ENCODE measurements at places on chromosomes 2 and 18. TPM values are rescaled to one million over a fixed set of nuclear protein-coding genes. Genes with fewer than 3 reads are reported as not detected.

Gene CD8B
- not detected for total RNA-seq

Gene UGT1A3
- total RNA-seq: 67.1 TPM

Gene LBH
- 34.4 TPM for total RNA-seq

Gene PLB1
- 1.7 TPM for total RNA-seq

Gene KIF1A
- total RNA-seq: not detected

DNA sequence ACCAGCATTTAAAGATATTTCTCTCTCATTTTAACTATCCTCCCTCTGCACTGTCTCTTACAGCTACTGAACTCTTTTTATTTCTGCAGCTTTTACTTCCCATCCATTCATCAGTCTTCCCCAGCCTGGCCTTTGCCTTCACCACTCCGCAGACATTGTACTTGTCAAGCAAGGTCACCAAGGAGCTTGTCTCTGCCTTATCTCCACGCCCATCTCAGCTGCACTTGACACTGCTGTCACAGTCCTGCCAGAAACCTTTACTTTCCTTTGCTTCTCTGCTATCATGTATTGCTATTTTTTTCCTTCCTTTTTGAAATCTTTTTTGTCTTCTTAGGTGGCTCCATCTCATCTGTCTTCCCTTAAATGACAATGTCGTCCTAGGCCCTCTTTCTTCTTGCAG is 147.0 kb downstream of the VWC2L start:
- H3K4me3 ChIP-seq: no peak overlapping the region
- H3K36me3 ChIP-seq: no peaks in the 10 kb centered on the region
- no peaks in the 10 kb centered on the region for H3K27me3 ChIP-seq
- no peaks in the 10 kb centered on the region for H3K4me1 ChIP-seq
- no peak overlapping the region for H3K27ac ChIP-seq

GRCh38 chr18:7436166-7436565 is 130.9 kb upstream of the PTPRM start:
- no peaks in the 10 kb centered on the region for H3K4me1 ChIP-seq
- H3K27me3 ChIP-seq: peaks cover 22% of the 10 kb centered on the region
- H3K36me3 ChIP-seq: no peaks in the 10 kb centered on the region
- H3K4me3 ChIP-seq: no peak overlapping the region
- no peak for DNase-seq
- H3K27ac ChIP-seq: no peak overlapping the region

DNA sequence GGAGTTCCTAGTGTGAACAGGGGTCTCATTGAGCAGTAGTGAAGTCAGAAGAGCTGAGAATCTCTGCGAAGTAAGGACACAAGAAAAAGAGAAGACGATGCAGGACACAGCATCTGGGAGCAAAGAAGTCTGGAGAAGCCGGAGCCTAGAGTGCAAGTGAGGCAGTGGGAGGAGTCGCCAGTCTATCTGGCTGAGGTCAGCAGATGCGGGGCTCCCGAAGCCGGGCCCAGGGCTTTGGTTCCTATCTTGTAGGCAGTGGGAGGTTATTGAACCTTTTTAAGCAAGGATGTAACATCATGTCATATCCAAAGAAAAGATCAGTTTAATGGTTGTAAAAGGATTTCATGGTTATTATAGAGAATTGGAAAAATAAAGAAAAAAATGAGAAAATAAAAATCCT is 90.8 kb upstream of the KCTD1 start:
- H3K27ac ChIP-seq: no peak overlapping the region
- DNase-seq: no peak
- H3K36me3 ChIP-seq: no peaks in the 10 kb centered on the region

DNA sequence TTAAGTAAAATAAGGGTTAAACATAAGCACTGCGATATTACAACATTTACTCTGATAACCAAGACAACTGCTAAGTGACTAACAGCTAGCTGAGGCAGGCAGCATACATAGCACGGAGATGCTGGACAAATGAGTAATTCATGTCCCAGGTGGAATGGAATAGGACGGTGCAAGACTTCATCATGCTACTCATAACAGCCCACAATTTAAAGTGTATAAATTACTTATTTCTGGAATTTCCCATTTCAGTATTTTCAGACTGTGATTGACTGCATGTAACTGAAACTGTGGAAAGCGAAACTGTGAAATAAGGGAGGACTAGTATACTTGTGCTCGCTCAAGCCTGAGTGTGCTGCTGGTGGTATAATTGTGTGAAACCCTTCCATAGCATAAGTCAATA is 12.9 kb downstream of the IER3IP1 start:
- 0 out of 2 replicates have a peak, but pooled peaks cover 6% of the 10 kb centered on the region for H3K4me1 ChIP-seq
- H3K27ac ChIP-seq: no peak overlapping the region
- H3K27me3 ChIP-seq: no peaks in the 10 kb centered on the region
- H3K4me3 ChIP-seq: no peak overlapping the region
- DNase-seq: no peak

- no peak overlapping the region for H3K27ac ChIP-seq
- H3K4me1 ChIP-seq: no peaks in the 10 kb centered on the region
- H3K36me3 ChIP-seq: no peaks in the 10 kb centered on the region
- no peaks in the 10 kb centered on the region for H3K27me3 ChIP-seq
- H3K4me3 ChIP-seq: no peak overlapping the region
- DNase-seq: no peak
Measured at GRCh38 chr2:169542433-169542832, 31.2 kb downstream of the FASTKD1 start.

GRCh38 chr2:160110674-160111239 is 48.3 kb upstream of the PLA2R1 start:
- H3K27ac ChIP-seq: no peak overlapping the region
- H3K36me3 ChIP-seq: peaks cover 14% of the 10 kb centered on the region
- no peak for DNase-seq
- H3K27me3 ChIP-seq: no peaks in the 10 kb centered on the region

- no peak for DNase-seq
- no peaks in the 10 kb centered on the region for H3K27me3 ChIP-seq
- H3K4me1 ChIP-seq: no peaks in the 10 kb centered on the region
- no peak overlapping the region for H3K4me3 ChIP-seq
Measured at GRCh38 chr2:68423966-68424650, 43.0 kb downstream of the FBXO48 start.

GRCh38 chr2:30393510-30393909 is 53.5 kb upstream of the LCLAT1 start:
- H3K4me3 ChIP-seq: no peak overlapping the region
- H3K27me3 ChIP-seq: peaks cover 9% of the 10 kb centered on the region
- H3K36me3 ChIP-seq: no peaks in the 10 kb centered on the region
- peaks cover 7% of the 10 kb centered on the region for H3K4me1 ChIP-seq
- no peak for DNase-seq

DNA sequence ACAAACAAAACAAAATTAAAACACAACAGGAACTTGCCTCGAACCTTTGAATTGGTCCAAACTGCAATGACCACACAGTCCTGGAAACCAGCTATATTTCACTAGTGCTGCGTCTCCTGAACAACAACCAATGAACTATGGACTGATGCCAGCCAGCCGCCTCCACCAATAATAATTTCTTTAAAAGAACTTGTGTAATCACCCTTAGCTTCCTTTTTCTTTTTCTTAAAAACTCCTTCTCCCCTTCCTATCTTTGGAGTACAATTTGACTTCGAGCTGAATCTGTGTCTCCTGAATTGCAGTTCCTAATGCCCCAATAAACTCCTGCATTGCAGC is 1.6 kb upstream of the CXXC1 start:
- no peaks in the 10 kb centered on the region for H3K36me3 ChIP-seq
- H3K27ac ChIP-seq: no peak overlapping the region
- 0 out of 2 replicates have a peak, but pooled peaks cover 12% of the 10 kb centered on the region for H3K4me1 ChIP-seq

DNA sequence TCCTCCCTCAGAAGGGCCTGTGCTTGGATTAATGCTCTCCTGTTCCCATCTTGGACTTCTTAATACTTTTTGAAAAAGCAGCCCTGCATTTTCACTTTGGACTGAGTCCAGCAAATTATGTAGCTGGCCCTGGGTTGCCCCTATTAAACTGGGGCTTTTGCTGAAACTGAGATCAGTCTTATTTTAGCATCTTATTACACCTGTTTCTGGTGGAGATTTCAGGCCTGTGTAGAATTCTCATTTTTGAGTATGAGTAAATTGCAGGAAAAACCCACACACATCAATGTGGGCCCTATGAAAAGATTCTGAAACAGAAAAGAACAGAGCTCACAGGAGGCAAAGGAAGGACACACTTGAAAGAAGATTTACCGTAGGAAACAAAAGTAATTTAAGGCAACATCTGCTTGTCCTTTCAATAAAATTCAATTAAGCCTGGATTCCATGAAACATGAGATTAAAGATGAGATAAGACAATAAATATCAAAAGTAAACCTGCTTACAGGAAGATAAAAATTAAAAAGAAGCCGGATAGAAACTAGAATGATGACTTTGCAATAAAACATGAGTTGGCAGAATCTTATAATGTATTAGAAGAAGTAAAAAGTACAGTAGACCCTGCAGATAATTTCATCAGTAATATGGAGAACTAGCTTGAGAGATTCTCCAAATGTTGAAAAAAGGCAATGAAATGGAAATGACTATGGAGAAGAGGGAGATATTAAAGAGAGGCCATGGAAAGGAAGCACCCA is 90.7 kb upstream of the GCFC2 start:
- DNase-seq: no peak
- H3K4me3 ChIP-seq: no peak overlapping the region
- peaks cover 42% of the 10 kb centered on the region for H3K27me3 ChIP-seq
- H3K4me1 ChIP-seq: no peaks in the 10 kb centered on the region
- no peaks in the 10 kb centered on the region for H3K36me3 ChIP-seq

DNA sequence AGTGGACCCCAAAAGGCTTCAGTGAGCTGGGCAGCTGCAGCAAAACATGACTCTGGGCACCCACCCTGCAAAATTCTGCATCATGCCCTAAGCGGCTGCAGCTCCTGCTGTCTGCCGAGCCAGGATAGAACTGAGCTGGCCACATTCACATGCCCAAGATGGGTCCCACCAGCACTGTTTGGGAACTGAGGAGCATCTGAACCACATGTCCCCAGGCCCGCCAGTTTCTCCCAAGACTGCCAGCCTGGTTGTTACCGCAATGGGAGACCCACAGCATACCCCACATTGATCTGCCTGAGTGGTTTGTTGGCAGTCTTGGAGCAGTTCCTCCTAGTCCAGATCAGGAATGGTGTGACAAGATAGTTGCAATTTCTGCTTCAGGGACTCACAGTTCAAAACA is 946.8 kb downstream of the CPS1 start:
- H3K27me3 ChIP-seq: no peaks in the 10 kb centered on the region
- H3K27ac ChIP-seq: no peak overlapping the region
- no peaks in the 10 kb centered on the region for H3K36me3 ChIP-seq

GRCh38 chr2:102367331-102367971 is 11.9 kb downstream of the IL18R1 start:
- no peak overlapping the region for H3K27ac ChIP-seq
- no peak for DNase-seq
- peaks cover 1% of the 10 kb centered on the region for H3K4me1 ChIP-seq
- H3K4me3 ChIP-seq: no peak overlapping the region

DNA sequence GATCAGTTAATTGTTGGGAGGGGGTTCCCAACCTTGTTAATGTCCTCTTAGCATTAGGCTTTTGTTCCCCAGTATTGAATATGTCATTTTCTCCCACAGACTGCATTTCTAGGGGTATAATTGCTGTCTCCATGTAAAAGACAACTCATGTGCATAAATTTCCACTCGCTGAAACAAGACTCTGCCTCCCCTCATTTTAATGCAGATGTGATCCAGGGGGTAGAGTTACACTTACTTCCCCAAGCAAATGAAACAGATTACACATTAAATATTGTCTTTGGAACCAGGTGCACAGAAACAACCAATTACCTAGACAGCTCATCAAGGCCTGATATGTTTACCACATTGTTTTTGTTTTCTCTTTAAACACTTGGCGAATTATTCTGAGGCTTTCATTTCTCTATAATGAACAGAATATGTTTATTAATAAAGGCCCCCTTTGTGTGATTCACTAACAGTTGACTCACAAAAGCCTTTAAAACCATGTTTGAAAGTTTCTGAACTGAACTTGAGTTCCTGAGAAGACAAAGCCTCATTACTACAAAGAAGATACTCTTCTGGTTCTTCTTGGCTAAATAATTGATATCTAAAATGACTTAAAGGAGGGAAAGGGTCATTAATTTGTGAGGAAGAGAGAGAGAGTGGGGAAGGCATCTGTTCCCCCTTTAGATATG is 15.0 kb upstream of the ACVR1 start:
- H3K27me3 ChIP-seq: no peaks in the 10 kb centered on the region
- H3K36me3 ChIP-seq: no peaks in the 10 kb centered on the region
- no peak overlapping the region for H3K4me3 ChIP-seq

- DNase-seq: no peak
- H3K4me3 ChIP-seq: no peak overlapping the region
- H3K36me3 ChIP-seq: no peaks in the 10 kb centered on the region
- peak overlapping the region; percentile 20 for H3K27ac ChIP-seq
- peaks cover 19% of the 10 kb centered on the region for H3K4me1 ChIP-seq
Measured at GRCh38 chr2:9574331-9574730, 18.7 kb upstream of the ADAM17 start.

- H3K4me1 ChIP-seq: no peaks in the 10 kb centered on the region
- no peaks in the 10 kb centered on the region for H3K36me3 ChIP-seq
- no peaks in the 10 kb centered on the region for H3K27me3 ChIP-seq
- no peak for DNase-seq
- no peak overlapping the region for H3K27ac ChIP-seq
Measured at GRCh38 chr2:236654496-236654895, 84.9 kb downstream of the ACKR3 start.

DNA sequence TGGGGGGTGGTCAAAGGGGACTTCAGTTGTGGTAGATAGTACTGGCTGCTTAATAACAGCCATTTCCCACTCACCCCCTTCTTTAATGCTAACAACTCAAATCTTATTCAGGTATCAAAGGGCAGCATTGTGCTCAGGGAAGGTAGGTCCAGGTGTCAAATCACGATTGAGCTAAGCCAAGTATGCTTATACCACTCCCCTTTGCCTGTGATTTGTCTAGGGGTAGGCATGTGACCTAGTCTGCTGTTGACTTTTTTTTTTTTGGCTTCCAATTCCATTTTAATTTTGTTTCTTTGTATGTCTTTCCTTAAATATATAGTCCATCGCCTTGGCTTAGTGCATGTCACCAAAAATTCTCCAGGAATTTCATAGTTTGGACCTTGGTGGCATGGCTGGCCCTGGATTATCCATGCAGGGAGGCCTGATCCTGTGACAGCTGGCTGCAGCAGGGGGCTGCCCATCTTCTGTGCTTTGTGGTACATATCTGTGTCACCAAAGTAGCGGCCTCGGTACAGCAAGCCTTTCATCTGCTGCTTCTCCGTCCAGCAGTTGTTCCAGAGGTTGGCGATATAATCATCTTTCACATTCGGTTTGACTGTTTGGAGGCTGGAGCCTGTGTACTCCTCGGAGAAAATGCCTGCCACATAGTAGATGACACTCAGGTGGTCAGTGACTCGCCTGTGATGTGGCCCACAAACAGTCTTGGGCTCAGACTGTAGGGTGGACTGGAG is 68.1 kb upstream of the SPRED2 start:
- H3K4me3 ChIP-seq: no peak overlapping the region
- H3K27me3 ChIP-seq: no peaks in the 10 kb centered on the region
- H3K36me3 ChIP-seq: no peaks in the 10 kb centered on the region
- no peak for DNase-seq

- peak; percentile 100 for DNase-seq
- peak overlapping the region; percentile 92 for H3K27ac ChIP-seq
- H3K36me3 ChIP-seq: no peaks in the 10 kb centered on the region
- peak overlapping the region; percentile 36 for H3K4me3 ChIP-seq
Measured at GRCh38 chr18:9673296-9674251, 34.5 kb upstream of the RAB31 start.

- no peak for DNase-seq
- no peak overlapping the region for H3K27ac ChIP-seq
- no peaks in the 10 kb centered on the region for H3K27me3 ChIP-seq
- H3K4me3 ChIP-seq: no peak overlapping the region
- no peaks in the 10 kb centered on the region for H3K36me3 ChIP-seq
Measured at GRCh38 chr2:194380011-194380410, 1277.0 kb upstream of the SLC39A10 start.
